ENCODE measurements at places on chromosomes 12 and 14. TPM values are rescaled to one million over a fixed set of nuclear protein-coding genes. Genes with fewer than 3 reads are reported as not detected.

Gene OTOGL
- total RNA-seq: not detected

Gene NKX2-1
- not detected for total RNA-seq

Gene SPATA7
- total RNA-seq: 3.7 TPM

Gene DLGAP5
- total RNA-seq: not detected

Gene PCK2
- total RNA-seq: 21.4 TPM

Gene MBIP
- 25.6 TPM for total RNA-seq

Gene LMNTD1
- not detected for total RNA-seq

Gene TAS2R14
- 2.2 TPM for total RNA-seq

DNA sequence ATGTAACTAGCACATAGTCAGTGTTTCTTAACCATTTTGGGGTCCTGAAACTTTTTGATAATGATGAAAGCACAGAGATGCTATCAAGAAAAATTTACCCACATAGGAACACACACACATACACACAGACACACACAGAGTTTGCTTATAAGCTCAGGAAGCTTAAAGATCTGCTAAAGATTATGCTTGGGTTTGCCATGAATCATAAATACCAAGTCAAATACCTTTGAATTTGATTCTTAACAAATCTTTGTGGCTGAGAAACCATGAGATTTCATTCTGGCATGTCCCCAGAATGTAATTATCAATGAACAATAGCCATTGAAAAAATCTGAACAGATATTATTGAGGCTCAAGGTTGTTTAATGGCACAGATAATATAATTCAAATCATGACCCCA lies 89.2 kb downstream of the NTS start:
- no peaks in the 10 kb centered on the region for H3K4me1 ChIP-seq
- no peaks in the 10 kb centered on the region for H3K36me3 ChIP-seq
- H3K27me3 ChIP-seq: no peaks in the 10 kb centered on the region

GRCh38 chr12:49264466-49264872 lies 413 bp upstream of the TUBA1C start:
- H3K27ac ChIP-seq: peak overlapping the region; percentile 74
- H3K4me3 ChIP-seq: peak overlapping the region; percentile 65
- H3K4me1 ChIP-seq: peaks cover 36% of the 10 kb centered on the region
- H3K27me3 ChIP-seq: no peaks in the 10 kb centered on the region
- DNase-seq: peak; percentile 47

GRCh38 chr14:97920201-97920600 lies 1123.0 kb downstream of the VRK1 start:
- no peak for DNase-seq
- peaks cover 7% of the 10 kb centered on the region for H3K4me1 ChIP-seq
- H3K36me3 ChIP-seq: no peaks in the 10 kb centered on the region
- no peak overlapping the region for H3K27ac ChIP-seq
- H3K4me3 ChIP-seq: no peak overlapping the region
- H3K27me3 ChIP-seq: no peaks in the 10 kb centered on the region

- no peaks in the 10 kb centered on the region for H3K27me3 ChIP-seq
- H3K4me3 ChIP-seq: no peak overlapping the region
- H3K27ac ChIP-seq: no peak overlapping the region
- no peak for DNase-seq
- H3K36me3 ChIP-seq: no peaks in the 10 kb centered on the region
Measured at GRCh38 chr12:78194448-78194847, 363.8 kb downstream of the NAV3 start.

- no peaks in the 10 kb centered on the region for H3K4me1 ChIP-seq
- no peaks in the 10 kb centered on the region for H3K27me3 ChIP-seq
- no peak within 1 kb of the TSS for H3K27ac ChIP-seq
- H3K4me3 ChIP-seq: no peak within 1 kb of the TSS
- no peak for DNase-seq
- H3K36me3 ChIP-seq: peaks cover 19% of the 10 kb centered on the region
Measured at GRCh38 chr12:2834581-2835491, at the start of gene NRIP2. Gene NRIP2, minus strand, starts transcription at chr12:2835035. Its CDS starts 52 bp downstream, at chr12:2834983.

- no peaks in the 10 kb centered on the region for H3K27me3 ChIP-seq
- DNase-seq: peak; percentile 71
- H3K36me3 ChIP-seq: no peaks in the 10 kb centered on the region
- peaks cover 77% of the 10 kb centered on the region for H3K4me1 ChIP-seq
- H3K27ac ChIP-seq: peak overlapping the region; percentile 47
Measured at GRCh38 chr14:106511006-106511799, 984.8 kb downstream of the TMEM121 start.

- H3K27me3 ChIP-seq: no peaks in the 10 kb centered on the region
- no peaks in the 10 kb centered on the region for H3K4me1 ChIP-seq
- DNase-seq: no peak
- no peaks in the 10 kb centered on the region for H3K36me3 ChIP-seq
- H3K27ac ChIP-seq: no peak overlapping the region
Measured at GRCh38 chr14:64845878-64846277, 33.8 kb downstream of the SPTB start.

- H3K4me1 ChIP-seq: no peaks in the 10 kb centered on the region
- no peak overlapping the region for H3K27ac ChIP-seq
- no peaks in the 10 kb centered on the region for H3K27me3 ChIP-seq
- no peak for DNase-seq
- H3K36me3 ChIP-seq: no peaks in the 10 kb centered on the region
Measured at GRCh38 chr12:40788276-40788675, 96.0 kb downstream of the CNTN1 start.

DNA sequence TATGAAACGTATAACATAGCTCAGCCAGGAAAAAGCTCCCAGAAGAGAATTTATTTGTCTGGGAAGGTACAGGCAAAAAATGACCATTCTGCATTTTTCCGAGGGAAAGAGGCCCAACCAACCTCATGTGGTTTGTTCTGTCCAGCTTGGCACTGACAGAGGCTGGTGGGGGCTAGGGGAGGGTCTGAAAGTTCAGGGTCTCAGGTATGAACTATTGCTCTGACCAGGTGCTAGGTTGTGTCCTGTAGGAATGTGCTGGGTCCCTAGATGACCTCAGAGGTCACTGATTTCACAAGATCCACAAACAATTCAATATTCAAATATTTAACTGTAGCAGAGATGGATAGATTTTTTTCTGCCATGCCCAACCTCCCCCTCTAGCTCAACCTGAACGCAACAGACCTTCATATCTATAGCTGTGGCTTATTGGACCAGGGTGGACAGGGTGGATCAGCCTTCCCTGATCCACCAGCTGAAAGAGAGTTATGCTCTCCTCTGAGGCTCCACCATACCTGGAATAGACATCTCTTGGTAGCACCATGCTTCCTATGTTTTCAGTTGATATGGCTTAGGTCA lies 32.9 kb upstream of the IFT81 start:
- no peak overlapping the region for H3K4me3 ChIP-seq
- no peak for DNase-seq
- H3K27me3 ChIP-seq: no peaks in the 10 kb centered on the region
- H3K36me3 ChIP-seq: no peaks in the 10 kb centered on the region
- H3K4me1 ChIP-seq: no peaks in the 10 kb centered on the region

DNA sequence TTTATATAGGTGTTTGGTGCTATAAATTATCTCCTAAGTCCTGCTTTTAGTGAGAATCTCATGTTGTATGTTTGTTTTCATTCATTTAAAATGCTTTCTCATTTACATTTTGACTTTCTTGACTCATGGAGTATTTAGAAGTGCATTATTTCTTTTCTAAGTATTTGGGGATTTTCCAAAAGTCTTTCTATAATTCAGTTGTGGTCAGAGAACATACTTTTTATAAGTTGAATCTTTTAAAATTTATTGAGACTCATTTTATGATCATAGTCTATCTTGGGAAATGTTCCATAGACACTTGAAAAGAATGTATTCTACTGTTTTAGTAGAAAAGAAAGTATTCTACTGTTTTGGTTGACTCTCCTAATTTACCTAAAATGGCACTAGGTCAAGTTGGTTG lies 168.2 kb downstream of the AKAP6 start:
- H3K27me3 ChIP-seq: no peaks in the 10 kb centered on the region
- H3K36me3 ChIP-seq: no peaks in the 10 kb centered on the region
- H3K4me3 ChIP-seq: no peak overlapping the region
- H3K4me1 ChIP-seq: no peaks in the 10 kb centered on the region

DNA sequence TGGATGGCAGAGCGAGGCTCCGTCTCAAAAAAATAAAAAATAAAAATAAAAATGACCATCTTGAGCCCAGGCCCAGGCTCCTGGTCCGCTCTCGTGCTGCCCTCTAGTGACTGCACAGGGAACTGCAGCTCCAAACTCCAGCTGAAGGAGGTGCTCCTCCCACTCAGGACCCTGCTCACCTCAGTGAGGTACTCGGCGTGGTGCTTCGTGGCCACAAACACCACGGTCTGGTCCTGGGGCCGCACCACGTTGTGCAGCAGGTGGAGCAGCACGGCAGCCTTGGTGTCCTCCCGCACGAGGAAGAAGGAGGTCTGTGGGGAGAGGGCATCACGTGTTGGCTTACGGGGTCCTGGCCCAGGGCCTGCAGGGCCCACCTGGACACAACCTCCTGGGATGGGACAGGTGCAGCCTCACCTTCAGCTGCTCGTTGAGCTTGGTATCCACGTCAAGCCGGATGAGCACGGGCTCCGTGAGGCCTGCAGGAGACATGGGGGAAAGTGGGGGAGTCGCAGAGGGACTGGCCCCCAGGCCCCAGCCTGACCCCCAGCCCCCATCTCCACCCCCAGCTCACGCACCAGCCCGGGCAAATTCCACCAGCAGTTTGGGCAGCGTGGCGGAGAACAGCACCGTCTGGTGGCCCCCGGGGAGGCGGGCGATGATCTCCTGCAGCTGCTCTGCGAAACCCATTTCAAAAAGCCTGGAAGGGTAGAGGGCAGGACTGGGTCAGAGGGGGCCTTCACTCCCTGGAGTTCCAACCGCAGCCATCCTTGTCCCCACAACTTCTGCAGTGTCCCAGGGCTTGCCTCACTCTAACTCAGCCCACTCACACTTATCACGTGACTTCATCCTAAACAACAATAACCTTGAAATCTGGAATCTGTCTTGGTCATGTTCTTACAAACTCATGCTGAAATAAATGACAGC lies 10.6 kb downstream of the DDX54 start:
- peak; percentile 67 for DNase-seq
- no peak overlapping the region for H3K27ac ChIP-seq
- H3K4me1 ChIP-seq: no peaks in the 10 kb centered on the region
- no peak overlapping the region for H3K4me3 ChIP-seq
- H3K27me3 ChIP-seq: no peaks in the 10 kb centered on the region
- peaks cover 74% of the 10 kb centered on the region for H3K36me3 ChIP-seq

- H3K4me1 ChIP-seq: no peaks in the 10 kb centered on the region
- H3K27ac ChIP-seq: no peak overlapping the region
- DNase-seq: no peak
- no peaks in the 10 kb centered on the region for H3K36me3 ChIP-seq
- no peak overlapping the region for H3K4me3 ChIP-seq
Measured at GRCh38 chr12:7712841-7713442, 1.7 kb downstream of the DPPA3 start.

- H3K4me1 ChIP-seq: no peaks in the 10 kb centered on the region
- no peak for DNase-seq
- H3K36me3 ChIP-seq: no peaks in the 10 kb centered on the region
- no peak overlapping the region for H3K4me3 ChIP-seq
Measured at GRCh38 chr14:50379563-50379962, 17.1 kb downstream of the CDKL1 start.

GRCh38 chr12:47449797-47450196 lies 256.0 kb downstream of the RPAP3 start:
- no peak overlapping the region for H3K4me3 ChIP-seq
- no peaks in the 10 kb centered on the region for H3K36me3 ChIP-seq
- H3K4me1 ChIP-seq: no peaks in the 10 kb centered on the region
- H3K27ac ChIP-seq: no peak overlapping the region
- no peaks in the 10 kb centered on the region for H3K27me3 ChIP-seq

DNA sequence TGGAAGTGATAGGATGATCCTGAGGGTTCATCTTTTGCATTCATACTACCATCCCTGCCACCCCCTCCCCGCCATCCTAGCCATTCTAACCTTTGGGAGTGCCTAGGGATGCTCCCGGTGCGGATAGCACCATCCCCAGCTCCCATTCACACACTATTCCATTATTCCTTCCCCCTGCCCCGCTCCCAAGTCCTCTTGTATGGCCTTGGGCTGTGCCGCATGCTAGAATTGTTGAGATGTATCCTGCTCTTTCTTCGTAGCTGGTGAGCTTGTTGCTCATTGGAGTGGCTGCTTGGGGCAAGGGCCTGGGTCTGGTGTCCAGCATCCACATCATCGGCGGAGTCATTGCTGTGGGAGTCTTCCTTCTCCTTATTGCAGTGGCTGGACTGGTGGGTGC lies 644 bp downstream of the TSPAN31 start:
- peaks cover 43% of the 10 kb centered on the region for H3K4me1 ChIP-seq
- H3K27ac ChIP-seq: peak overlapping the region; percentile 93
- DNase-seq: no peak
- no peaks in the 10 kb centered on the region for H3K27me3 ChIP-seq
- peak overlapping the region; percentile 72 for H3K4me3 ChIP-seq
- peaks cover 25% of the 10 kb centered on the region for H3K36me3 ChIP-seq

DNA sequence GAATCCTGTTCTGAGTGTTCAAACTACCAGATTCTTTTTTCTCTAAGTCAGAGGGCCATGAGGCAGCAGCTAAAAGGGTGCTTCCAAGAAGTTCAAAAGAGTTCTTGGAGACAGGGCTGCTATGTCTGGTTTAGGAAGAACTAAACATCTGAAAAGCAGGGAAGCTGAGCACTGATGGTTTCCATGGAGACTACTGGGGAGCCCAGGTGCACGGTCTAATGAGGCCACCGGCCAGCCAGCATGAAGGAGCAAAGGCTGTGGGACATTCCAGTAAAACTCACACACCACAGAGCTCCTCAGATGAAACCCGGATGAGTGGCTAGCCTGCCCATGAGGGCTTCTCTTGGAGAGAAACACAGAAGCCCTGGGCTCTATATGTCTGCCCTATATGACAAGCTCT lies 97.3 kb downstream of the KCNK10 start:
- no peak for DNase-seq
- no peaks in the 10 kb centered on the region for H3K4me1 ChIP-seq
- H3K27ac ChIP-seq: no peak overlapping the region
- no peaks in the 10 kb centered on the region for H3K36me3 ChIP-seq
- no peaks in the 10 kb centered on the region for H3K27me3 ChIP-seq

- no peak overlapping the region for H3K4me3 ChIP-seq
- no peaks in the 10 kb centered on the region for H3K27me3 ChIP-seq
- DNase-seq: no peak
- no peaks in the 10 kb centered on the region for H3K36me3 ChIP-seq
Measured at GRCh38 chr12:70251661-70252060, 8.4 kb downstream of the CNOT2 start.

- no peaks in the 10 kb centered on the region for H3K36me3 ChIP-seq
- H3K4me1 ChIP-seq: peaks cover 86% of the 10 kb centered on the region
- H3K27me3 ChIP-seq: no peaks in the 10 kb centered on the region
- H3K4me3 ChIP-seq: no peak overlapping the region
Measured at GRCh38 chr14:76958980-76959710, 69.4 kb downstream of the IRF2BPL start.
